ENCODE measurements at places on chromosomes 1 and 21.

DNA sequence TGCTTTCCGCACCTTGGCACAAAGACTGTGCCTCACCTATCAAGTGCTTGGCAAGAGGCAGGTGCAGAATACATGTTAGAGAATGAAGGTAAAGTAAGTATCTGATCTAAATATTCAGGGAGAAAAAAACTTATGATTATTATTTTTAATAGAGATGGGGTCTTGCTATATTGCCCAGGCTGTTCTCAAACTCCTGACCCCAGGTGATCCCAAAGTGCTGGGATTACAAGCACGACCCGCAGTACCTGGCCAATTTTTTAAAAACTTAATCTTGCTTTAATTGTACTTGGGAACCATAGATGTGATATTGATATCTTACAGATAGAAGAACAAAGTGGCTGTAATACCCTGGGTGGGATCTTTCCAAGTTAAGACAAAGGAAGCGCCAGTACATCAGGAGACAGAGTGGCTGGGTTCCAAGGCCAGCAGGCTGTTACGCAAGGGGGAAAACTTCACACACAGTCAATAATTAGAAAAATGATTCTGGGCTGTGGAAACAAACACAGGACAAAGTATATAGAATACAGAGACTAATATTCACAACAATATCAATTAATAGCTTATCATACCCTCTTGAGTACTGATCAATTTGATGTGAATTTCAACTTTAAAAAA is 58.6 kb upstream of the ATP1A1 start:
- no peak for DNase-seq

- DNase-seq: no peak
Measured at GRCh38 chr1:44740179-44740617, 561 bp downstream of the KIF2C start.

GRCh38 chr1:7018351-7018750 is 233.1 kb downstream of the CAMTA1 start:
- no peak for DNase-seq

DNA sequence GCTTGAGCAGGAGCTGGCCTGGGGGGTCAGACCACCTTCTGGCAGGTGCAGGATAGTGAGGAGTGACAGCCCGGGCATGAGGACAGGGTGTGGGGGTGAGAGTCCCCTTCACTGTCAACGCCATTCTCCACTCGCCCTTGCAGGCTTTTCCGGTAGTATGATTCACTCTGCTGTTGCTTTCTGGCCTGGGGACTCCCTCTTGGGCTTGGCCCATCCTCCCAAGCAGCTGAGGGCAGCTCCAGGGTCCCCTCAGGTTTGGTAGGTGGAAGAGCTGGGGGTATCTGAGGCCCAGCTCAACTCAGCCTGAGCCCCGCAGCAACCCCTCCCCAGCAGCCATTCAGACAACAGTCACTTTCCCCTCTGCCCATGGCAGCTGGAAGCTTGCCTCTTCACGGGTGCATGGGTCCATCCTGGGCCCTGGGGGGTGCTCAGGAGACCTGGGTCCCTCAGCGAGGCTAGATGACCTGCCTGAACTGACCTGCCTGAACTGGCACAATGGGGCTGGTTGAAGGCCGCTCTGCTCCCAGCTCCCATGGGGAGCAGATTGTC is 1.3 kb downstream of the CLDN19 start:
- DNase-seq: no peak

- DNase-seq: peak; percentile 63
Measured at GRCh38 chr1:7334475-7335035, 436.5 kb upstream of the VAMP3 start.

DNA sequence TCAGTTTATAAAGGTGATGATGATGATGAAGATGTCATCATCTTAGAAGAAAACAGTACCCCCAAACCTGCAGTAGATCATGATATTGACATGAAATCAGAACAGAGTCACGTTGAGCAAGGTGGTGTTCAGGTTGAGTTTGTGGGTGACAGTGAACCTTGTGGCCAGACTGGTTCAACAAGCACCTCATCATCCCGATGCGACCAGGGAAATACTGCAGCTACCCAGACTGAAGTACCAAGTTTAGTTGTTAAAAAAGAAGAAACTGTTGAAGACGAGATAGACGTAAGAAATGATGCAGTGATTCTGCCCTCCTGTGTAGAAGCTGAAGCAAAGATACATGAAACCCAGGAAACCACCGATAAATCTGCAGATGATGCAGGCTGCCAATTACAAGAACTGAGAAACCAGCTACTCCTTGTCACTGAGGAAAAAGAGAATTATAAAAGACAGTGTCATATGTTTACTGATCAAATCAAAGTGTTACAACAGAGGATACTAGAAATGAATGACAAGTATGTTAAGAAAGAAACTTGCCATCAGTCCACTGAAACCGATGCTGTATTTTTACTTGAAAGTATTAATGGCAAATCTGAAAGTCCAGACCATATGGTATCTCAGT is 16.0 kb upstream of the CHAF1B start:
- DNase-seq: no peak

- no peak for DNase-seq
Measured at GRCh38 chr1:223788746-223789415, 56.9 kb downstream of the TP53BP2 start.

DNA sequence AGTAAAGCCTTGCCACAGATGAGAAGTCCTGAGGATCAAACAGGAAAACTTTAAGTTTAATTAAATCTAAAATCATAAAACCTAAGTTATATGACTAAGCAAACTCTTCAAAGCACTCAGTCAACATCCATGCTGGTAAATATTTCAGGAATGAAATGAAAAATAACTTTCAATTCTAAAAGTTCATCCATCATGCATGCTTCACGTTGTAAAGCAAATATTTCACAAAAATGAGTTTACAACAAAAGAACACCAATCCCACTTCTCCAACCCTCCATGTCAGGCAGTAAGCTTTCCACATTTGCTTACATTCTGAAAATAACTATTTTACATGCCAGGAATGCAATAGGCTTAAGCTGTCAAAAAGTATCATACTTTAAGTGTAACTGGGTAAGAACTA is 16.8 kb downstream of the APP start:
- DNase-seq: peak; percentile 32

DNA sequence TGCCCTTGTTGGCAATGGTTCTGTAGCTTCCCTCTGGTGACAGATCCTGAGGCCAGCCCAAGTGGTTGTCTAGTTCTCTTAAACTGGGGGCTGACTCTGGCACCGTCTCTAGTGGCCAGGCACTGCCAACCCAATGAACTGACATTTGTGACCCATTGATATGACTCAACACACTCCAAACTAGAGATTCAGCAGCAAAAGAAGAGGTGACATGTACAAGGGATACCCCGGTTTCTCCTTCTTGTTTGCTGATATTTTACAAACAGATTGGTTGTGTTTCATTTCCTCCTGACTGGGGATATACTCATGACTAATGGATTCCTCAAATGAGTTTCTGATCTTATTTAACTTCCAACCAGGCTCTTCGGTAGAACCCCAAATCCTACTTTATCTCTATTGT is 65.9 kb upstream of the DNAJC6 start:
- DNase-seq: no peak

DNA sequence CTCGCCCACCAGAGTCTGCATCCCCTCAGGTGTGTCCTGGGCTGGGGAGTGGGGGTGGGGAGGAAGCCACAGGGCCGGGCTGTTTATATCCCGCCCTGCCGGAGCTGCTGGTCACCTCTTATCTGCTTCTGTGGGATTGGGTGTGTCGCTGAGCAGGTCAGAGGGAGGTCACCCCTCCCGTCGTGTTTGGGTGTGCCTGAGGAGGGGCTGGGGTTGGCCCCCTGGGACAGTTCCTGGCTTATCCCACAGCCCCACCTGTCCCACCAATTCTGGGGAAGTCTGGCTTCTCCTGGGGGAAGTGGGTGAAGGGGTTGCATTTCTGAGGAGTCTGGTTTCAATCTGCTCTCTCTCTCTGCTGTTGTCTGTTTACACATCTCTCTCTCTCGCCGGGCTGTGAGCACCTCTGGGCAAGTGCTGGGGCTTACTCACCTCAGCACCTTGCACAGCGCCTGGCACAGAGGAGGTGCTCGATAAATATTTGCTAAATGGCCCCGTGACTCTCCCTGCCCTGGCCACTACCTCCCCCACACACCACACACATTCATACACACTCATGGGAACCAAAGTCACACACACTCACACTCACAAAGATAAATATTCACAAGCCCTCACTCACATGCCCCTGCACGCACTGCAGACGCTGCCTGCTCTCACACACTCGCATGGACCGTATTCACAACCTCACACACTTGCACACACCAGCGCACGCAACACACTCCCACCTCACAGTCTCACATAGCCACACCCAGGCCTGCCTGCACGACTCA is 8.3 kb downstream of the ELF3 start:
- no peak for DNase-seq

- DNase-seq: no peak
Measured at GRCh38 chr21:42521384-42521783, 7.7 kb downstream of the SLC37A1 start.

GRCh38 chr1:170698301-170699275 is 34.7 kb downstream of the PRRX1 start:
- peak; percentile 70 for DNase-seq

DNA sequence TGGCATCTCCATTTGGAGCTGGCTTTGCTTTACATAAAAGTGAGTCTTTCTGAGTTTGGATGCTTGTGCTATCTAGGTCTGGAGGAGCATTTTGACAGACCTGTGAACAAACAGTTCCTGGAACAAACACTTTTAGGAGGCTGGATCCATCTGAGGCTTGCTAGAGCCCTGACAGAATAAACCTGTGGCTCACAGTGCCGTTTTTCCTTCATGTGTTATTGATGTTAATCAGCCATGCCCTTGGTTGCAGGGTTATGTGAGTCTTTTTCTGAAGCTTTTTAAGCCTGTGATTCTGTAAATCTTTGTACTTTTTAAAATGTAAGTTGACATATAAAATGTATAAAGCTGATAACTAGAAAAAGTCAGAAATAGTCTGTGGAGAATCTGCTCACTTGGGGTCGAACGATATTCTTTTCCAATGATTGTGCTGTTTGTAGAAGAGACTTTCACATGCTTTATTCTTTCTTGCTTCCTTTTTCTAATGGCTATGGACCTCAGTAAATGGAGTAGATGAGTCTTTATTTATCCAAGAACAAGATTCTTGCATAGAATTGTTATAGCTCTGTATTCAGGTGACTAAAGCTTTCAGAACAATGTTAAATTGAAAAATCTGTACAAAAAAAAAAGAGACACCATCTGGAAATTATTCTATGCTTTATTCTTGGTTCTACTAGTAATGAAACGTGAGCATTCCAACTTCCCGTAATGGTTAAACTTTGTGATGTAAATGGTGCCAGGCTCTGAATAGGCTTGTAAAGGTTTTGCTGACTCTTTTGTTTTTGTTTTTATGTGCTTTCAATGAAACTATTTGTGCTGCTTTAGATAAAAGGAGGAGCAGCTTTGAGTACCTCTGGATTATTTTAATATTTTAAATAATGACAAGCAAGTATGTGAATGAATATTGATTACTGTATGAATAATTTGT is 53.7 kb downstream of the CACHD1 start:
- no peak for DNase-seq

DNA sequence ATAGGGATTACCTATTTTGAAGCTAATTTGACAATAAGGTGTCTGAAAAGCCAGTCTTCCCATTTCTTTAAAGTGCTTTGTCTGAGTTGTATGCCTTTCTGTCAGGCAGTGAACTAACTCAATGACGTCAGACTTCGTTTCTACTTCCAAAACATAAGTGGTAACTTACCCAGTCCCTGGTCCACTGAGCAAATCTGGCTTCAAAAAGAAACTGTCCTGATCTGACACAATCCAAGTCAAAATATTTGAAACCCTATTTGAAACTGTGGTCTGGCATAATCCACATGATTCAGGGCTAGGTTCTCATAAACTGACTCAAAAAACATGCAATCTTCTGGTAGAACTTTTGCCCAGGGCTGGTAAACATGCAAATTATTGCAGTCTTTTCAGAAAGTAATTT is 34.0 kb downstream of the DIRAS3 start:
- peak; percentile 8 for DNase-seq

DNA sequence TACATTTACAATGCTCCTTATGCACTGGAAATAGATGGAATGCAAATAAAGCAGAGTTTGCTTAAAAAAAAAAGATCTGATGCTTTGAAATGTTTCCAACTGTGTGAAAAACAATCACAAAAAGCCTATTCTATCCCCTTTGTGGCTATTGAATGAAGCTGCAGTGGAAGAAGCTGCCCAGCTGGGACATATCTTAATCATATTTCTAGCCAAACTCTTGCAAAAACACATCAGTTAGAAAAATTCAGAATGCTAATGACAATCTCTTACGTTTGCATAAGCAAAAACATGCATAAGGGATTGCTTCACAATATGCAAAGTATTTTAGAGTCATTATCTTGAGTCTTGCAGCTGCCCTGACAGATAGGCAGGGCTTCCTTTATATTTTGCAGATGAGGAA is 526.4 kb upstream of the USP24 start:
- peak; percentile 38 for DNase-seq

DNA sequence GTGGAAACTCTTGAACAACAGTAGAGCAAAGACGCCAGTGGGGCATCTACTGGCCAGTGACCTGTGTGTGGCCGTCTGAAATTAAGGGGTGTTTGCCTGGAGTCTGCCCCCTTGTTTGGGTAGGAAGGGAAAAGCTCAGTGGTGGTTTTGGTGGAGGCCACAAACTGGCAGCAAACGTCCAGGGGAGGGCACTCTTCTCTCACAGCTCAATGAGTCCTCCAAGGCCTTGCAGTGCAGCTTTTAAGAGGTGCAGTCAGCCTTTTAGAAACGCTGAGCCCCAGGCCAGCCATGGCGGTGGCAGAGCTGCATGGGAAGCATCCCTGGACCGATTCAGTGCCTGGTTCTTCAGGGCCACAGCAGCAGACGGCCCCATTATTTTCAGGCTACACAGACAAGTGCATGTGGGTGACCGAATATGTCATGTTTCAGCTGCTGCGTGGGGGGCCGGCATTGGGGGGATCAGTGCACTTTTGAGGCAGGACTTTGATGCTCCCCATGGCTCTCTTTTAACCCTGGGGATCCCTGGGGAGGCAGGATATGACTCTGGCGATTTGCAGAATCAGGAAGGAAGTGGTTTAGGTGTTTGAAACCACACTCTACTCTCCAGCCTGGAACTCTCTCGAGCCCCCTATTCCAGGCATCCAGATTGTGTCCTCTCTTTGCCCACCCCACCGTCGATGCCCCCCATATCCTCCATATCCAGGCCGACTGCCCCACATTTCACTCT is 414.0 kb downstream of the PRDM2 start:
- DNase-seq: peak; percentile 87

- no peak for DNase-seq
Measured at GRCh38 chr21:38384675-38385426, 113.4 kb downstream of the ERG start.

- DNase-seq: peak; percentile 40
Measured at GRCh38 chr1:244352156-244352830, 99.4 kb downstream of the ADSS2 start.

GRCh38 chr1:201422436-201423030 is 1.0 kb upstream of the TNNI1 start:
- no peak for DNase-seq

Data from eye (tissue), 1 donor.